ENCODE measurements at places on chromosomes 2 and 18.

- DNase-seq, result peak; percentile 59
These were observed 65.6 kb downstream of the ODC1 start for GRCh38 chr2:10382354-10383061.

GRCh38 chr2:214497489-214497888, 86.6 kb downstream of the VWC2L start:
- DNase-seq, result no peak

DNA sequence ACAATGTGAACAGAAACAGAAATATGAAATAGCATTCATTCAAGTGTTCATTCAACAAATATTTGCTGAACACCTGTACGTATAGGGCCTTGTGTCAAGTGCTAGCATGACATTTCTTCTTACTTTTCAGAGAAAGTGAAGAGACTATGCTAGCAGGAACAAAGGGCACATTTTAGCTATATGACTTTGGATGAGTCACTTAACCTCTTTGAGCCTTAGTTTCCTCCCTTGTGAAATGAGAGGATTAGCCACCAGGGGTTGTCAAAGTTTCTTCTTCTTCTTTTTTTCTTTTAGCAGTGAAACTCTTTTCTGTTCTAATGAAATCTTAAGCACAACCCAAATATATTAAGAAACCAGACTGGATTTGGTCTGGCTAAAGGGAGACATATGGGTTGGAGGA, 53.1 kb downstream of the FIGN start:
- no peak for DNase-seq

- DNase-seq, result no peak
These were observed 37.4 kb upstream of the RPL31 start for GRCh38 chr2:100964681-100965169.

GRCh38 chr2:73897934-73898333, 5.1 kb downstream of the ACTG2 start:
- no peak for DNase-seq

DNA sequence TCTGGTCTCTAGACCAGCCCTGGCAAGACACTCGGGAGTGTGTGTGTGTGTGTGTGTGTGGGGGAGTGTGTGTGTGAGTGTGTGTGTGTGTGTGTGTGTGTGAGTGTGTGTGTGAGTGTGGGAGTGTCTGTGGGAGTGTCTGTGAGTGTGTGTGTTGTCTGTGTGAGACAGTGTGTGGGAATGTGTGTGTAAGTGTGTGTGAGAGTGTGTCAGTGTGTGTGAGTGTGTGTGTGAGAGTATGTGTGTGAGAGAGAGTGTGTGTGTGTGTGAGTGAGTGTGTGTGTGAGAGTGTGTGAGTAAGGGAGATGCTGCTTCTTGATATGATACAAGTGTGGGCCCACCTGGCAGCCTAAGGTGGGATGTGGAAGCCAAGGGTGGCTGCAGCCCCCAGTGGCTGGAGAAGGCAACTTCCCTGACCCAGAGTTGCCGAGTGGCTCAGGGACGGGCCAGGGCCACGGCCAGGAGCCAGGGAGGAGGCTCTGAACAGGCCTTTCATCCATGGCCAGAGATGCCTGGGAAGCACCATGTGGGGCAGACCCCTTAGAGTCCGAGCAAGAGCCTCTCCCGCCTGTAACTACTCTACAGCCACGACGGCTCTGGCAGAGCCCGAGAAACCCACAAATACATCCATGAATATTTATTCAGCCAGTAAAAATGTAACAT, 159.3 kb upstream of the MYCN start:
- no peak for DNase-seq

DNA sequence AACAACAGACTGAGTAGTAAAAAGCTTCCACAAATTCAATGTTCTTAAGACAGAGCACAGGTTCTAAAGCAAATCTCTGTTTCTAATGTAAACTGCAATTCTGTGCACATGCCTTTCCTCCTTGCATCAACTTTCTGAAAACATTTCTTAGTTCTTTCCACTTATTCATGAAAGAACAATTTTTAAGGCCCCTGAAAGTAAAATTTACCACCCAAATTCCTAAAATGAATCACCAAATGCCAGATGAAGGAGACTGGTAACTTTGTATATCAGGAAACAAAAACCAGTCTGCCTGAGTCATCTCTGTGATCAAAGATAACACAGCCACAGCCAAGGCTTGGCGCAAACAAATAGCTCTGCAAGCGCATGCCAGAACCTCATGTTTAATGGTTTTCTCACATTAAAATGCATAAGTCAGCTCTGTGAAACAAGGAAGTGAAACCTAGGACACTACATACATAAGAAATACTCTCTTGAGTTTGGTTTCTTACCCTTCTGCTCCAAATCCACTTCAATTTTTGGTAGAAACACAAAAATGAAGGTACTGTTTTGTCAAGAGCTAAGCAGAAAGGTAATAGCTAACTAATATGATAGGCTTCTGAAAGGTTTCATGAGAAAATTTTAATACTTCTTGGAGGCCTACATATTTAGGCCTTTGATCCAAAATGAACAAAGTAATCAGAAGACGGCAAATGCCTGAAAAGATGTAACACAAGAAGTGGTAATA, 169.4 kb downstream of the THADA start:
- DNase-seq, result peak; percentile 94

- DNase-seq, result no peak
These were observed 58.4 kb downstream of the GYPC start for GRCh38 chr2:126714191-126714965.

Measured in RPMI8226 (cell line).